Activated CD4-positive, alpha-beta T cell treated with anti-CD3 and anti-CD28 coated beads, Interleukin-2, amount 10 ng/mL, durations not matched to agents 7 days and 5 days (primary cell): ENCODE measurements at places on chromosomes 6 and 20. TPM values are rescaled to one million over a fixed set of nuclear protein-coding genes. Genes with fewer than 3 reads are reported as not detected.

Gene LRRN4
- total RNA-seq = not detected

Gene C6orf15
- total RNA-seq = not detected

Gene SRMS
- not detected for total RNA-seq

Gene FAM83C
- not detected for total RNA-seq

Gene HTR1B
- not detected for total RNA-seq

Gene STMND1
- not detected for total RNA-seq

Gene PHACTR3
- not detected for total RNA-seq

Gene GABRR1
- not detected for total RNA-seq

Gene CST7
- total RNA-seq = 26.7 TPM

Gene NR2E1
- total RNA-seq = not detected

Gene ZNF165
- 0.77 TPM for total RNA-seq

Gene GSTA3
- not detected for total RNA-seq

Gene RHAG
- not detected for total RNA-seq

- DNase-seq = no peak
- no peak overlapping the region for H3K4me3 ChIP-seq
- peaks cover 2% of the 10 kb centered on the region for H3K4me1 ChIP-seq
Measured at GRCh38 chr20:57693002-57693582, 16.7 kb downstream of the PMEPA1 start.

GRCh38 chr20:32356622-32357374, 1.3 kb upstream of the ASXL1 start:
- H3K27ac ChIP-seq = peak overlapping the region; percentile 99
- H3K4me1 ChIP-seq = peaks cover 59% of the 10 kb centered on the region
- no peaks in the 10 kb centered on the region for H3K27me3 ChIP-seq

- no peaks in the 10 kb centered on the region for H3K4me1 ChIP-seq
- no peaks in the 10 kb centered on the region for H3K27me3 ChIP-seq
- no peak overlapping the region for H3K27ac ChIP-seq
- H3K36me3 ChIP-seq = no peaks in the 10 kb centered on the region
- no peak overlapping the region for H3K4me3 ChIP-seq
Measured at GRCh38 chr6:81734500-81735150, 17.9 kb downstream of the TENT5A start.

DNA sequence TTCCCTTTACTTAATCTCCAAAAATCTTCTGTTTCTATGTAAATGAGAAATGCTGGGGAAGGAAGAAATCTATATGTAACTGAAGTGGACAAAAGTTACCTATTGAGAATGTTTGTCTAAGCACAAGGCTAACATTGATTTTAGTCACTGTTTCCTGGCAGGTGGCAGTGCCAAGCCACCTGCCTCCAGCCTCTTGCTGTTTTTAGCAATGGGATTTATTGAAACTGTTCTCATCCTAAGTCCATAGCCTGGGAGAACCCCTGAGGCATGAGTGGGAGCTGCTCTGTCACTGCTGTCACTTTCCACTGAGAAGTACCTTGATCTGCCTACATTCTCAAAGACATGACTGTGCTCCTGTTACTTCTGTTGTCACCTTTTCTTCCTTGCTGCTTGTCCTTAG, 14.7 kb downstream of the ENPP3 start:
- no peak overlapping the region for H3K4me3 ChIP-seq
- no peaks in the 10 kb centered on the region for H3K27me3 ChIP-seq
- DNase-seq = no peak
- no peak overlapping the region for H3K27ac ChIP-seq
- no peaks in the 10 kb centered on the region for H3K4me1 ChIP-seq

DNA sequence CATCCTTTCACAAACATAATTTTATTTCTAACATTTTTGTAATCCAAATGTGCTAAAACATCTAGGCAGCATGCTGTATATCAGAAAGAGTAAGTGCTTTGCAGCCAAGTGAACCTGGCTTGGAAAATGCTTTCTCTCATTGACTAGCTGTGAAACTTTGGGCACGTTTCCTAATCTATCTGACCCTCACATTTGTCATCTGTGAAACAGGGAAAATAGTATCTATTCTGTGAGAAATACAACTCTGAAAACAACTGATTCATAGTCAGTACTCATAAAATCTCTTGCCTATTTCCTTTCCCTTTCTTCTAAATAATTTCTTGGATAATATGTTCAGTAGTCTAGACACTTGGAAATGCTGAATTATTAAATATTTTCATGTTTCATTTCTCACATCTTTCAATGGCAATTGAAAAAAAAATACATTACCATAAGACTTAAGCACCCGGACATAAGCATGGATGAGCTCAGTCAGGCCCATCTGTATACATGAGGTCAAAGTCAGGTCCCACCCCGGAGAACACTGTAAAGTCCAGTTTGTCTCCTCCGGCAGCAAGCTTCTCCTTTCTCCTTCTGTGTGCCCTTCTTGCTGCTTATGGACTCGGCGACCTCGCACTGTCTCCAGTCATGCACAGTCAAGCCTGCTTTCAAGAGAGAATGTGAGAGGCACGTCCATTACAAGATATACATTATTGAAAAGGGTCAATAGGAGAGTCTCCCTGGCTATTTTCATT, 455.0 kb upstream of the SOX4 start:
- H3K27ac ChIP-seq = no peak overlapping the region
- no peak overlapping the region for H3K4me3 ChIP-seq
- no peaks in the 10 kb centered on the region for H3K27me3 ChIP-seq
- DNase-seq = no peak
- H3K4me1 ChIP-seq = no peaks in the 10 kb centered on the region

GRCh38 chr6:39785281-39785680, 6.9 kb upstream of the DAAM2 start:
- no peaks in the 10 kb centered on the region for H3K4me1 ChIP-seq
- peaks cover 9% of the 10 kb centered on the region for H3K27me3 ChIP-seq
- H3K27ac ChIP-seq = no peak overlapping the region
- no peak overlapping the region for H3K4me3 ChIP-seq

DNA sequence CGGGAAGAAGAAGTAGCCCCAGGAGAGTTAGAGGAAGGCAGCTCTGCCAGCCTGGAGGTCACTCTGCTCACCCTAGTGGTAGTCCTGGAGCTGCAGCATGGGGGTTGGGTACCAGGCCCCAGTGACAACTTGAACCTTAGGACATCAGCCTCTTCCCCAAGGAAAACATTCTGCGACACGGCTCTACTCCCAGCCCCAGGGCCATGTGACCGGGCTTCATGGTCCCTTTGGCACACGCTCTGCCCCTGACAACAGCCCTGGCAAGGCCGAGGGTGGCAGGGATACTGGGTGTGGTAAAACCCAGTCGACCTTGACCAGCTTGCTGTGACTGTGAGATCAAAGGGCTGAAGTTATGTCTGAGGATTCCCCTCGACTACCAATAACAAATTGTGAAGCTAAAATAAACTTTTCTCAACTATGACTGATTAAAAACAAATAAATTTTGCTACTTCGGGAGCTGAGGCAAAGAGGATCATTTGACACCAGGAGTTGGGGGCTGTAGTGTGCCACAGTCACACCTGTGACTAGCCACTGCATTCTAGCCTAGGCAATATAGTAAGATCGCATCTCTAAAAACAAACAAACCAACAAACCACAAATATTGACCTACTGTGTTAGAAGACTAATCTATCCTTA, 24.4 kb upstream of the ARID1B start:
- H3K27me3 ChIP-seq = no peaks in the 10 kb centered on the region
- no peaks in the 10 kb centered on the region for H3K4me1 ChIP-seq
- no peak for DNase-seq
- no peak overlapping the region for H3K4me3 ChIP-seq
- H3K36me3 ChIP-seq = no peaks in the 10 kb centered on the region

DNA sequence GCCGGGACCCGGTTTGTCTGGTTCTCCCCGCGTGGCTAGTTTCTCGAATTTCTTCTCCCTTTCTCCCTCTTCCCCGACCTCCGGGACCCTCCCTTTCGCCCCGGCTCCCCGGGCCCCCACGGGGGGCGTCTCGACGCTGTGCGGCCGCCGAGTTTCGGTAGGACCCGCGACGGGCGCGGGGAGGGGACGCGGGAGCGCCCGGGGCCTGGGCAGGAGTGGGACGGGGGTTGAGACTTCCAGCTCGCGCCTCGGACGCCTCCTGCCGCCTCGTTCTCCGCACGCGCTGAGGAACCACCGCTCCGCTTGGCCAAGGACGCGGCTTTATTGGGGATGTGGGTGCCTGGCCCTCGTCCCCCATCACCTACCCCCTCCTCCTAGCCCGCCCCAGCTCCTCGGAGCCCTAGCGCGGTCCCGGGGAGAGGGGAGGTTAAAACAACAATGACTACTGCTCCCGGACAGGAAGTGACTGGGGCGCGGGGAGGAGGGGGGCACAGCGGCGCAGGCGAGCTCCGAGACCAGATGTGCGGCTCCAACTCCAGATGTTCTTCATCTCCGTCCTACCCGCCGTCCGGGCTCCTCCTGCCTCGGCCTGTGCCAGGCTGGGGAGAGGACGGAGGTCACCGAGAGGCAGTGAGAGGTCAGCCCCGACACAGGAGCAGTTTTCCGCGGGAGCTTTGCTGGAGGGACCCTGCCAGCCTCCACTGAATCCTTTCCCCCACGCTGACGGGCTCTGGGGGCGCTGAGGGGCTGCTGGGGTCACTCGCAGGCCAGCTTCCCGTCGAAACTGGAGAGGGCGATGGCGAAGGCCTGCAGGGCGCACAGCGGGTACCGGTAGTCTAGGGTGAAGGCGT, 917 bp upstream of the TEAD3 start:
- H3K27ac ChIP-seq = peak overlapping the region; percentile 59
- H3K27me3 ChIP-seq = peaks cover 40% of the 10 kb centered on the region
- H3K4me3 ChIP-seq = peak overlapping the region; percentile 67
- peak; percentile 43 for DNase-seq

DNA sequence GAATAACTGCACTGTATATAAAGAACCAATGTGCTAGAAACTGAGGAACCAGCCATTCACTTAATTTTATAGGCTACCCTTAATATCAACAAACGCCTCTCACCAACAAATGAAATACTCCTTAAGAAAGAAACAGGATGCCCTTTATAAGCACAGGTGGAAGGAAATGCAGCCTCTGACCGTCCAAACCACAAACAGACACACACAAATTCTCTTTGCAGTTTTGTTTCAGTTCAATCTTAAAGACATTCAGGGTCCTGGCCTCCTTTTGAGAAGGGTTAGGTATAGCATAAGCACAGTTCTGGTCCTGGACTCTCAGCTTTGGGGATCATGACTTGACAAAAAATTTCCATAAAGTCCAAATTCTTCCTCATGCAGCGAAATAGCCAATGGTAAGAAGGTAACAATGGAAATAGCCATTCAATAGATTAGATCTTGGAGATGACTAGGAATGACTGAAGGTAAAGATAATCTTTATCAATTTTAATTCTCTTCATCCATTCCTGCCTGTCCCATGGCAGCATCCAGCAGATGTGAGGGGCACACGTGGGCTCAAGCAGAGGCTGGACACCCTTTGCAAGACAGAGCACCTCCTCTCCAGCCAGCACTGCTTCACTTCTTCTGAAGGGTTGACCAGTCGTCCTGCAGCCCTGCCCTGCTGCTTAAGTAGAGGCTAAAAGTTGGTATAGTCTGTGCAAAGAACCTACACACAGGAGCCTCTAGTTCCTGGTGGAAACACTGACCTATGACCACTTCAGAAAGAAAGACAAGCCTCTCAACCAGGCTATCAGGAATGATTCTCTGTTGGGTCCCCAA, 123.9 kb downstream of the CD83 start:
- no peak overlapping the region for H3K27ac ChIP-seq
- no peak overlapping the region for H3K4me3 ChIP-seq
- no peak for DNase-seq
- no peaks in the 10 kb centered on the region for H3K36me3 ChIP-seq
- H3K4me1 ChIP-seq = peaks cover 11% of the 10 kb centered on the region
- no peaks in the 10 kb centered on the region for H3K27me3 ChIP-seq

DNA sequence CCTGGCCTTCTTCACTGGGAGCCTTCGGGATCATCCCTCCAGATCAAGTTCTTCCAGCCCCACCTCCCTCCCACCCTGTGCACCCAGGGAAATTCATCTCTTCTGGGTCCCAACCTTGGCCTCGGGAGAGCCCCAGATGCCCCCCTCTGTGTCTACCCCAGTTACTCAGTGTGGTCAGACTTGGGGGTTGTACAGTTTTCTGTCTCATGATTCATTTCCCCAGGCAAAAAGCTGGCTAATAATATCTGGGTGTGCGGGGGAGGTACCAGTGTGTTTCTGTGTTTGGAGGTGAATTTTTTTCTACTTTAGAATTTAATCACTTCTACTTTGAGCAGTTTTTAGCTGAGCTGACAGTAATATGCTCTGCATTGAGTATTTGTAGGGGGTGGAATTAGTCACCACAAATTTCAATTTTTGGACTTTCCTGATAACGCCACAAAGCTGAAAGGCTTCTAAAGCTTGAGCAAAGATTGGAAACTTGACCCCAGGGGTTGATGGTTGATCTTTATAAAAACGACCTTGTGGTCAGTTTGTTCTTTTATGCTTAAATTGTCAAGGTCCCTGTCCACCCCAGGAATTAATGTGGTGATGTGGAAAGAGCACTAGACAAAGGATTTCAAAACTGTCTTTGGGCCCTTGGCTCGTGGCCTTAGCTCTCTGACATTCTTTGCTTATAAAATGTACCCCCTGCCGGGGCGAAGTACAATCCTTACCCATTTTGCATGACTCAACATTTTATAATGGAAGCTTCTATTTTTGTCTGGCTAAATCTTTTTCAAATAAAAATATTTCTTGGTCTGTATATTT, 284.7 kb upstream of the TAB2 start:
- peak overlapping the region; percentile 92 for H3K27ac ChIP-seq
- H3K36me3 ChIP-seq = peaks cover 3% of the 10 kb centered on the region
- peak overlapping the region; percentile 64 for H3K4me3 ChIP-seq
- no peaks in the 10 kb centered on the region for H3K27me3 ChIP-seq
- peaks cover 69% of the 10 kb centered on the region for H3K4me1 ChIP-seq

- no peaks in the 10 kb centered on the region for H3K27me3 ChIP-seq
- H3K27ac ChIP-seq = no peak overlapping the region
- H3K4me1 ChIP-seq = peaks cover 44% of the 10 kb centered on the region
- peaks cover 10% of the 10 kb centered on the region for H3K36me3 ChIP-seq
Measured at GRCh38 chr6:5672581-5673011, 334.1 kb downstream of the NRN1 start.

DNA sequence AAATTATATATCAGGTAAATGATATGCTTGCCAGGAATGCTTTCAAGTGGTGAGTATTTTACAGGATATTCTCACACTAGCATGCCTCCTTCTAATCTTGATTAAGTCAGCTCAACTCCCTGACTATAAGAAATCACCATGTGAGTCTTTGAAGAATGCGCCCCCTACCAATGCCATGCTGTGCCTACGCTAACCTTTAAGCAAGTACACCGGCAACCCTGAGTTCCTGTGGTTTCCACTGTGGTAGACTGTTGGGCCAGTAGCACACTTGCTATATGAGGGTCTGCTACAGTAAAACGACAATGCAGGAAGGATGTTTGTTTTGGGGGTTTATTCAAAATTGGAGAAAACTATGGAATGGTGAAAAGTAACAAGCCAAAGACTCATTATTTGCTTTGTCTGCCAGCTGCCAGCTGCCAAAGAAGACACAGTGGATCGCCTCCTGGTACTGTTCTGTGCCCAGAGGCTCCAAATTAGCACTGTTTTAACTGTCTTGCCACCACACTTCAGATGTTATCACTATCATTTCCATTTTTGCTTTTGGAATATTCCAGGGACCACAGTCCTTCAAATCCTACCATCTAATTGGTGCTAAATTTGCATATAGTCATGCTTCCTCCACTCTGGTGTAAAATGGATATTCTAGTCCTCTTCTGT, 333.5 kb downstream of the RNGTT start:
- no peak overlapping the region for H3K4me3 ChIP-seq
- peaks cover 2% of the 10 kb centered on the region for H3K4me1 ChIP-seq
- DNase-seq = no peak
- no peaks in the 10 kb centered on the region for H3K36me3 ChIP-seq

GRCh38 chr6:8940356-8940755, 505.0 kb upstream of the SLC35B3 start:
- no peak overlapping the region for H3K27ac ChIP-seq
- H3K4me1 ChIP-seq = no peaks in the 10 kb centered on the region
- no peak overlapping the region for H3K4me3 ChIP-seq
- no peaks in the 10 kb centered on the region for H3K36me3 ChIP-seq
